AML-193 (cell line): ENCODE measurements at places on chromosomes 4 and X.

- DNase-seq = no peak
Measured at GRCh38 chrX:46326161-46326560, 219.1 kb downstream of the ZNF674 start.

DNA sequence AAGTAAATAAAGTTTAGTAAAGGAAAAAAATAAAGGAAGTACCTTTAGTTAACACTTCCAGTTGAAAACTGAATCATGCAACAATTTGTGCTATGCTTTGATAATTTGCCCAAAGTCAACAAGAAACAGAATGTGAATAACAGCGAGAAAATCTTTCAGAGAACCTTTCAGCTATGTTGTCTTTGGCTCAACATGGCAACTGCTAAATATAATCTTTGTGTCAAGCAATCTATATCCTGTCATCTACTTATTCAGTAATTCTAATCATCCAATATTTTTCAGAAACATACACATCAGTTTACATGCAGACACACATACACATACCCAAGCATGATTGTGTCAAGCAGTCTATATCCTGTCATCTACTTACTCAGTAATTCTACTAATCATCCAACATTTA, 136.0 kb upstream of the PABPC4L start:
- no peak for DNase-seq

DNA sequence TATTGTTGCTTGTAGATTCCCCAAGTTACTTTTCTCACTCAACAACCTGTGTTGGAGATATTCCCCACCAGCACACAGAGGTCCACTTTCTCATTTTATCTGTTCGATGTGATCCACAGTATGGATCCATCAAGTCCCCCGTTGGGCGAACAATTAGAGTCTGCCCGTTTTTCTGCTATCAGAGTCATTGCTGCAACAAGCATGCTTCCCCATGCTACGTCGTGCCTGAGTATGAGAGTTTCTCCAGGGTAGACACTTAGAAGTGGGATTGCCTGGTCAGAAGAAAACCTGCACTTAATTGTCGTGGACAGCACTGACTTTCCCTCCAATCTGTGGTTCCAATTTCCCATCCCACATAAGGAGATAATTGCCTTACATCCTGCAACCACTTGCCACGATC, 62.7 kb upstream of the SHOX start:
- DNase-seq = no peak

DNA sequence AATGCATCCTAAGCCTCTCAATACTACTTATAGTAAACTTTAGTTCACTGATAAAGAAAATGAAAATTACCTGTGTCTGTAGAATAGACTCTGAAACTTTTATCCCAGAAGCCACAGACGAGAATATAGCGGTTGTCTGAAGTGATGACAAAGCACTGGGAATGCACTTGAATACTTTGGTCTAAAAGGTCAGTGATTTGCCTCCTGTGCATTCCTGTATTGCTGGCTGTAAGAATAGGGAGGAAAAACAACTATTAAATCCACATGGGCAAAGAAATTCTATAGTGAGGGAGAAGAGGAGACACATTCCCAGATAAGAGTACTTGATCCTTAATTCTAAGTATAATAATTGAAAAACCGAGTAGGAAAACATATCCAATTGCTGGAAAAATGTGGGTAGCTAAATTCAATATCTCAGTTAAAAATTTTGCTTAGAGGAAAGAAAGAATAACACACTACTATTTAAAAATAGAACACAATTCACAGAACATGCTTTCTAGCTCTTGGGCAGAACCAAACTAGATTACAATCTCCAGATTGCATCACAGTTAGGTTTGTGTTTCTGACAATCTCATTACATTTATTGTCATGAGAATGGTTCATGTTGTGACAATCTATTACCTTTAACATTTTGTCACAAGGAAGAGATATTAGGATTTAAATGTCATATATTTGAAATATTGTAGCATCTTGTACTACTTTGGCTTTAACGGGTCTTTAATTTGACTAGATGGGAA, 232.1 kb downstream of the DCLK2 start:
- DNase-seq = no peak

DNA sequence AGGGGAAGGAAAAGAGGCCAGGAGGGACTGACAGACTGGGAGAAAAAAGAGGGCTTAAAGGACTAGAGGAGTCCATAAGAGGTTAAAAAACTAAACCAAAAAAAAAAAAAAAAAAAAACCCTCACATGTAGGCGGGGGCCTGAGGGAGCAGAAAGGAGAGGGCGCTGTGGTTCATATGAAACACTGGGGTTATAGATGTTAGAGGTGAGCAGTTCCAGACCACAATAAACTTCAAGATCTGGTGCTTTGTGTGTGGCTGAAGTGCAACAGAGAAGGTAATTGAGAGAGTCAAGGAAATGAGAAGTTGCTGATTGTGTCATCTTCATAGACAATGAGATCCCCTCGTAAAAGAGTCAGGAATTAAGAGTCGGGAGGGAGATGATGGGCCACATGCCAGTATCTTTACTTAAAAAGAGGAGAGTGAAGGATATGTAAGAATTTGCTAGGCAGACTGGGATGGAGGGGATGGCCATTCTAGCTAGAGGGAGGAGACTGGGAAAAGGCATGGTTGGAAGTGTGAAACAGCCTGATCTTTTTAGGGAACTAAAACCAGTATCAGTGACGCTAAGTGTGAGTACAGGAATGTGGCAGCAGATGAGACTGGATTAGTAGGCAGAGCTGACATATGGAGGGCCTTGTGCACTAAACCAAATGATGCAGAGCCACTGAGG, 18.4 kb upstream of the OGT start:
- DNase-seq = no peak

DNA sequence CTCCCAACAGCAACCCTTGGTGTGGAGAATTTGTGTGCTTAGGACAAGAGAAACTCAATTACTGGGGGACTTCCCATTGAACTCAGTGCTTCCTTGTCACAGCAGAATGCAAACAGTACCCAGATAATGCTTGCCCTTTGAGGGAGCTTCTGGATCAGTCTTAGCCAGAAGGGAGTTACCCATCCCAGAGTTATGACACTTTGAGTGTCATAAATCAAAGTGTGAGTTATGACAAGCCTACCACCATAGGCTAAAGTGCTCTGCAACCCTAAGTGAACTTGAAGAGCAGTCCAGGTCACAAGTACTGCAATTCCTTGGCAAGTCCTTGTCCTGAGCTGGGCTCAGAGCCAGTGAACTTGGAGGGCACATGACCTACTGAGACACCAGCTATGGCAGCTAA, 1513.9 kb upstream of the PCDH10 start:
- DNase-seq = no peak

GRCh38 chr4:184115399-184115798, 102.3 kb downstream of the ENPP6 start:
- DNase-seq = no peak
